ENCODE measurements at places on chromosomes 5 and 9.

GRCh38 chr9:114902786-114903524 is 27.4 kb downstream of the TNFSF8 start:
- peak; percentile 40 for DNase-seq

- no peak for DNase-seq
Measured at GRCh38 chr5:77926337-77926736, 150.2 kb upstream of the TBCA start.

- DNase-seq, result no peak
Measured at GRCh38 chr5:108101821-108102220, 280.1 kb downstream of the FBXL17 start.

DNA sequence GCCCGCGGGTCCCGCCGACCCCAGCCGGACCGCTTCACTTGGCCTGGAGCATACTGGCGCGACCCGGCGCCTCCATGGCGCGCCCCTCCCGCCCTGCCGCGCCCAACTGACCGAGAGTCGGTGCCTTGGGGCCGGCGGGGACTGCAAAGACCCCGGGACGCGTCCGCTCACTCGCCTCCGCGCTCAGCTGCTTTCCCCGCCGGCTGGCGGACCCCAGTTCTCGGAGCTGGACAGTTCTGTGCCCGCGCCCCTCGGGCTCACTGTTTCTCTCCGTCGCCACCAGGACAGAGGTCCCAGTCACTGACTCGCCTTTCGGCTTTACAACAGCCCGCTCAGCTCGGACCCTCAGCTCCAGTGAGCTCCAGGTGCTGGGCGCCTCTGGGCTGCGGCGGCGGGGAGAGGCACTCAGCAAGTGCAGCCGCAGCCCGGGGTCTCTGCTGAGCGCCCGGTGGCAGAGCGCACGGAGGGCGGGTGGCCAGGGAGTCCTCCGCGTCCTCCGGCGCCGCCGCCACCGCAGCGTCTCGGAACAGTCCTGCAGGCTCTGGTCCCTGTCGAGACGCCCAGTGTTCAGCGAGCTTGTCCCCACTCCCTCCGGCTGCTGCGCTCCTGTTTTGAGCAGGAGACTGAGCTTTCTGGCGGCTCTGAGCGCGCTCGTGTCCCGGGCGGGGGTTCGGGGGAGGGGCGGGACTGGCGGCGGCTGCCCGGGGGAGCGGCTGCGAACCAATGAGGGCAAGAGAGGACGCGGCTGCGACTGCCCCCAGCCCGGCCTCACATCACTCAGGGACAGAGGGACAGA is at the start of gene SMIM32:
Gene SMIM32, minus strand, starts transcription at position 637 of the 796 bp plus-strand sequence. CDS start 638 bp downstream, outside the sequence.
- DNase-seq, result no peak

GRCh38 chr9:111316796-111317195 is 13.2 kb downstream of the OR2K2 start:
- no peak for DNase-seq

- no peak for DNase-seq
Measured at GRCh38 chr5:74798977-74799911, 32.2 kb downstream of the NSA2 start.

GRCh38 chr9:20988061-20988460 is 43.4 kb downstream of the HACD4 start:
- no peak for DNase-seq

DNA sequence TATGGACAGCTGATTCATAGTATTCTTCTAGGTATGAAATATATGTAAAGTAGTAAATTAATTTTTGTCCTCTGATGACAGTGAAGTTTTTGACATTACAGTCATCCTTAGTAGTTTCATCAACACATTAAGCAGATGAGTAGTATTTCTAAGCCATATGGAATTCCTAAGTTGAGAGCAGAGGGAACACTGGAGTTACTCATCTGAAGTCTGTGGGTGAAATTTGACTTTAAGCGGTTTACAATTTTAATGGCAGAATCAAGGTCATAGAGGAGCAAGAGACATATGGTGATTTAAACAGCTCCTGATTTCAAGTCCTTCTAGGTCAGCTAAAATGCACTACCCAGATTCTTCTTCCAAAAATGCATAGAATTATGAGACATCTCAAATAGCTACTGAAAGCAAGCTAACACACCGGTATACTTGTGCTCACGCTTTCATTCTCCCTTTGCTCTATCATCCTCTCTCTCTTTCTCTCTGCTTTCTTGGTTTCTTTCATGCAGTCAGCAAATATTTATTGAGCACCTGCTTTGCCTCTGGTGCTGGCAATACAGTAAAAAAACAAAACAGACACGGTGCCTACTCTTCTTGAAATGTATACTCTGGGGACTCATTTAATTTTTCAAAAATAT is 235.9 kb downstream of the FER start:
- DNase-seq, result no peak

DNA sequence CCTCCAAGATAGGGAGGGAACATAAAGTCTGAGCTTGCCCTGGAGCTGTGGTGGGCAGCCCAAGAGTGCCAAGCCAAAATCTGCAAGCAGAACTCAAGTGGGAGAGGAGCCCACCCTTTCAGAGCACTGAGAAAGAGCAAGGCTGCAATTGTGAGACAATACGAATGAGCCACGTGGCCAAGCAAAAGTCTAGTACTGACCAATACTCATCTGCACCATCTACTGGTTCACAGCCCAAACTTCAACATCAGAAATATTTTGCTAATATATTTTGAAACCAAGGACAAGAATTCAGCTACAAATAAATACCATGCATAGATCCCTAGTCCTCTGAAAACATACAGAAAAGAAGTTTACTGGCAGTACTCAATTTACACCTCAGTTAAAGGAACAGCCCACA is 696.2 kb upstream of the COX7C start:
- DNase-seq, result no peak

- DNase-seq, result no peak
Measured at GRCh38 chr9:36074870-36075532, 38.3 kb downstream of the RECK start.

- peak; percentile 27 for DNase-seq
Measured at GRCh38 chr5:157918811-157919742, 60.1 kb upstream of the CLINT1 start.

GRCh38 chr5:114418176-114419066 is 56.6 kb downstream of the KCNN2 start:
- DNase-seq, result no peak

DNA sequence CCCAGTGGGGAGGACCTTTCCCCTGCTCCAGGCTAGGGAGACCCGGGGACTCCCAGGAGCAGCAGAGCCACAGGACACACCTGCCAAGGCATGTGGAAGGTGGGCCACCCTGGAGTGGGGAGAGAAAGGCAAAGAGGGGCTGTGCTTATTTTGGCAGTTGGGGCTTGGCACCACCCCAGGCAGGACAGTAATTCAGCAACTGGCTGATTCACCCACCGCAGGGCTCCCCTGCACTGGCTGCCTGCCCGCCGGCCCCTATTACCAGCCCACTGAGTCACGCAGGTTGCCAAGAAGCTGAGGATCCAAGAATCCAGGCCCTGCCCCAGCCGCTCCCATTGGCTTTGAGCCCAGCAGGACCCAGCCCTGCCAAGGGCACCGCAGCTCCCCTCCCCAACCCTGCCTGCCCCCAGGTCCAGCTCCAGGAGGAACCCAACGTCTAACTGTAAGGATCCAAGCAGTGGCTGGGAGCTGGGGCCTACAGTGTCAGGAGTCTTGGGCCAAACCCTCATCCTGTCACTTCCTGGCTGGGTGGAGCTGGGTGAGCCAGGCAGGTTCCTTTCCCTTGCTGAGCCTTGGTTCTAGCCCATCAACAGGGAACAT is 14.2 kb upstream of the RALGDS start:
- DNase-seq, result peak; percentile 52

DNA sequence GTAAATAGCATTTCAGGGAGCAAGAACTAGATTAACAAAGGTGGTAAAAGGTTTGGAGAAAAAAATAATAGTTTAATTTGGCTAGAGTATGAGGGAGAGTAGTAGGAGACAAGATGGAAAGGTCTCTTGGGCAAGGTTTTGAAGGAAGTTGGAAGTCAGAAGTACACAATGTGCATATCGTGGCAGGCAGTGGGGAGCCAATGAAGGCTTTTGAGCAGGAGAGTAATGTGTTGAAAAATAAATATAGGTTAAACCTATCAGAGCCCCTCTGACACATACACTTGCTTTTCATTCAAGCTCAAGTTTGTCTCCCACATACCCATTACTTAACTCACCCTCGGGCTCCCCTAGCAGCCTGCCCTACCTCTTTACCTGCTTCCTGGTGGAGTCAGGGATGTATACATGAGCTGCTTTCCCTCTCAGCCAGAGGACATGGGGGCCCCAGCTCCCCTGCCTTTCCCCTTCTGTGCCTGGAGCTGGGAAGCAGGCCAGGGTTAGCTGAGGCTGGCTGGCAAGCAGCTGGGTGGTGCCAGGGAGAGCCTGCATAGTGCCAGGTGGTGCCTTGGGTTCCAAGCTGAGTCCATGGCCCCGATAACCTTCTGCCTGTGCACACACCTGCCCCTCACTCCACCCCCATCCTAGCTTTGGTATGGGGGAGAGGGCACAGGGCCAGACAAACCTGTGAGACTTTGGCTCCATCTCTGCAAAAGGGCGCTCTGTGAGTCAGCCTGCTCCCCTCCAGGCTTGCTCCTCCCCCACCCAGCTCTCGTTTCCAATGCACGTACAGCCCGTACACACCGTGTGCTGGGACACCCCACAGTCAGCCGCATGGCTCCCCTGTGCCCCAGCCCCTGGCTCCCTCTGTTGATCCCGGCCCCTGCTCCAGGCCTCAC is at the start of gene CA9:
Gene CA9, plus strand, starts transcription at position 797 of the 893 bp plus-strand sequence. Its CDS starts 32 bp downstream, at position 829.
- no peak for DNase-seq

GRCh38 chr5:107425541-107426031 is 245.2 kb downstream of the EFNA5 start:
- no peak for DNase-seq

DNA sequence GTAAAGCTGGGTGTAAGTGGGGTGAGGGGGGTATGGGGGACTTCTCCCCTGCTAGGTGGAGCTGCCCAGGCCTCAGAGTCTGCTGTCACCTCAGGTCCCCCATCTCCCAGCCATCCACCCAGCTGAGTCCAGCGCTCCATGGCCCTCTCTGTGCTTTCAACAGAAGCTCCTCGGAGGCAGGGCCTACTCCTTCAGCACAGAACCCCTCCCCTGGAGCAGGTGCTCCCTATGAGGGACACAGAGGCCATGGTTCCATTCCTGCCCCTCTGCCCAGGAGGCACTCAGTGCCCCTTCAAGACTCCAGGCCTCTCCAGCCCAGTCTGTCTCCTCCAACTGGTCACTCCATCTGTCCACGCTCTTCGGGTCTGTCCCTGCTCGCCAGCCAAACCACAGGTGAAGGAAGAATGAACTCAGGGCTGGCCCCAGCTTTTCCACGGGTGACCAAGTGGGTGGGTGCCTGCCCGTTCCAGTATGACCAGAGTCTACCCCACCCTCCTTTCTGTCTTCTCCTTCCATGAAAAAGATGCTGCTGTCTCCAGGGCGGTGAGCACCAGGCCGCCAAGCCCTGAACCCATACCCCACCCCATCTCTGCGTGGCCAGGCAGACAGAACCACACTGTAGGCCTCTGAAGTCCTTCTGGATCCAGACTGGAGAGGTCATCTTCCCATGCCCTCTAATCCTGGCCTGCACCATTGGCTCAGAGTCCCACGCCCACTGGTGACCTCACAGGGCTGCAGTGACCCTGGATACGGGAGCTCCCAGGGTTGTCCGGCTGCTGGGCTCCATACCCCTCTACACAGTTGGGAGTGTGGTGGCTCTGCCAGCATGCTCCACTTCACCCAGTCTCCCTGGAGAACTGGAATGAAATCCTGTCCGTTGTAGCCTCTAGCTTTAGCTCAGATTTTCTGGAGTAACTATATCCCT is 11.9 kb downstream of the GBGT1 start:
- DNase-seq, result no peak

GRCh38 chr5:91079037-91079436 is 304.1 kb downstream of the ARRDC3 start:
- no peak for DNase-seq

GRCh38 chr9:90579181-90579580 is 63.4 kb downstream of the DIRAS2 start:
- no peak for DNase-seq

- no peak for DNase-seq
Measured at GRCh38 chr5:179258922-179259730, 86.1 kb downstream of the ADAMTS2 start.

DNA sequence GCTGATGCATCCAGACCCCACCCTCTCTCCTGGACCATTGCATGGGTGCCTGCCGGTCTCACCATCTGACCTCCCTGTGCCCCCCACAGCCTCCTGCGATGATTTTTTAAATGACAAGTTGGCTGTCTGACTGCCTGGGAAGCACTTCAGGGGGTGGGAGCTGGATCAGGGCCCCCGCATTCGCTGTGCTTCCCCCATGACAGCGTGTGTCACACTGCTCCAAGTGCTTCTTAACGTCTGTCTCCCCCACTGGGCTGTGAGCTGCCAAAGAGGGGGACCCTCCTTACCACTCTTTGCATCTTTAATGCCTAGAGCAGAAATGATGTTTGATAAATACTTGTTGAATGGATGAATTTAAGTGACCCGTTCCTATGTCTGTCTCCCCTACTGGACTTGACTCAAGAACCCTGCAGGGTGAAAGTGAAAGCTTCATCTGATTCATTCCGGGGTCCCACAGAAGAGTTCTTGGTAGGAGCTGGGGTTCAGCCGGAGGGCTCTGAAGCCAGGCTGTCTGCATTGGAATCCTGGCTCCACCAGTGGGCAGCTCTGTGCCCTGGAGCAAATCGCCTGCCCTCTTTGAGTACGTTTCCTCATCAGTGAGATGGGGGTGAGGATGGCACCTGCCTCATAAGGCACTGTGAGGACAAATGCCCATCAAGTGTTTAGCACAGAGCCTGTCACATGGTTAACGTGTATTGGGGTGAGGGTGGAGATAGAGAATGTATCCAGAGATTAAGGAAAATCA is 7.6 kb upstream of the EGR1 start:
- DNase-seq, result no peak

DNA sequence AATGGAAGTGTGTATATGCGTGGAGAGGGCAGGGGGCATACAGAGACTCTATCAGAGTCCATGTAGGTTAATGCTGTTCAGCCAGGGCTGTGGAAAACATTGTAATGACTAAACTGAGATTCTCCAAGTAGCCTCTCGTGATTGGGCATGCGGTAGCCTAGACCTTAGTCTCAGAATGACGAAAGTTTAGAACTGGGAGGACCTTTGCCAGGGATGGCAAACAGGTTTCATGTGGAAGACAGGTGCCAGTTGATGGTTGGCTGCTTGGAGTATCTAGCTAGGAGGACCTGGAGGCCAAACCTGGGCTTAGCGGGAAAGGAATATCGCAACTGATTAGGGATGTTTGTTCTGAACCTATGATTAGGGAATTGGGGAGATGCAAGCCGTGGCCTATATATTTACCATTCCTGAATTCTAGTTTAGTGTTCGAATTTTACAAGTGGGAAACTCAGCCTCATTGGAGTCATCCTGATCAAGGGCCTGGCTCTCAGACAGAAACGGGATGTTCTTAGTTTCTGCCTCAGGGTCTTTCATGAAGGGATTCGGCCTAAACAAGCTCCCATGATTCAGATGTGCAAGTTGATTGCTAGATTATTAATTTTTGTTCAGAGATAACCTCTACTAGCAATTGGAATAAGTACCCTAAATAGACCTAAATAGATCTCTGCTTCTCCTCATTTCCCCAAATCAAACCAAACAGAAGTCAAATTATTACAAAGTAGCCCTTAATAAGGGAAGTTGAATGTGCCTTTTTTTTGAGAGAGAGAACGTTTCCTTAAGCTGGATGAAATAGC is 26.8 kb upstream of the TJP2 start:
- DNase-seq, result no peak

GRCh38 chr9:107547772-107548297 is 58.3 kb upstream of the KLF4 start:
- DNase-seq, result no peak

- no peak for DNase-seq
Measured at GRCh38 chr9:125343518-125344275, 82.1 kb downstream of the GAPVD1 start.
